ENCODE measurements at places on chromosomes 12 and 14. TPM values are rescaled to one million over a fixed set of nuclear protein-coding genes. Genes with fewer than 3 reads are reported as not detected.

DNA sequence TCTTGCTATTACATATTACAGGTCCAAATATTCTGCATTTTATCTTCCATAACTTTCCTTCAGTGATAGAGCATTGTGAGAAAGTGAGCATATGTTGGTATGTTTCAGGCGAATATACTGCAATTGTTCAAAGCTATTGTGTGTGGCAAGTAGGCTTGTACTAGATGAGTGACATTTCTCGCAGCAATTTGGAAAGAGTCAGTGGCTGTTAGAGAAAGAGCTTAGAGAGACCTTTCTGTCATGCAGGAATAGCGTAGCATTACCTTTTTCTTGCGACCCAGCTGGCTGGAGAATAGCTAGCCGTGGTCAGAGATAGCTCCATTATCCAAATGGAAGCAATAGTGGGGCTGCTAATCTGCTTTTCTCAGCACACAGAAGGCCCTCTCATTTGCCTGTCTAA, 678.5 kb upstream of the FOXG1 start:
- no peak for DNase-seq

DAO gene
- not detected for total RNA-seq

- DNase-seq = peak; percentile 81
These were observed 678 bp downstream of the RPS6KA5 start for GRCh38 chr14:91059576-91060350.

NKX2-1 gene
- total RNA-seq = not detected

DNA sequence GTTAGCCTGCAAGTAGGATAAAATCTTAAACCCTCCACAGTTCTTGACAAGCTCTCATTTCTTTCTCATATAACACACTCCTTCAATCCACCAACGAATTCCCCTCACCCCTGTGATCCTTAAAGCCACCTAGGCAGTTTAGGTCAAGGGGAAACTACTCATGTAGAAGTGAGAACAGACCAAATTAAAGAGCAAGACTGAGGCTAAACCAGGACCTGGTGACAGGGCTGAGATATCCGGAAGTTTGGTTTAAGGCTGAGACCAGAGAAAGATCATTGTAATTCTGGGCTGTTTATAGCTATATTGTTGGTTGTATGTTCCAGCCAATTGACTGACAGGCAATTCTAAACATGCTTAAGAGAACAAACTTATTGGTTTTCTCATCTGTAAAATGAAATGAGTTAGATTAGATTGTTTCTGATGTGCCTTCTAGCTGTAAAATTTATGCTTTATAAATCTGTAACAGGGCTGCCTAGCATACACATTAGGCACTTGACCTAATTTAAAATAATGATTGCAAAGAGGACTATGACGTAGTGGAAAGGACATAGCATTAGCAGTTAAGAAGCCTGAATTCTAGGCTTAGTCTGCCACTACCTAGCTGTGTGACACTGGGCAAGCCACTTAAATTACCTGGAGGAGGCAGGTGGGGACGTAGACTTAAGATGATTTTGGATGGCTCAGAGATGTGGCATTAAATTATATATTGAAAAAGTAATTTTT, 53.9 kb upstream of the PTGR2 start:
- no peak for DNase-seq

GRCh38 chr14:63533474-63533873, 9.7 kb downstream of the PPP2R5E start:
- no peak for DNase-seq

VRTN gene
- total RNA-seq = not detected

BRI3BP gene
- 18.6 TPM for total RNA-seq

DNA sequence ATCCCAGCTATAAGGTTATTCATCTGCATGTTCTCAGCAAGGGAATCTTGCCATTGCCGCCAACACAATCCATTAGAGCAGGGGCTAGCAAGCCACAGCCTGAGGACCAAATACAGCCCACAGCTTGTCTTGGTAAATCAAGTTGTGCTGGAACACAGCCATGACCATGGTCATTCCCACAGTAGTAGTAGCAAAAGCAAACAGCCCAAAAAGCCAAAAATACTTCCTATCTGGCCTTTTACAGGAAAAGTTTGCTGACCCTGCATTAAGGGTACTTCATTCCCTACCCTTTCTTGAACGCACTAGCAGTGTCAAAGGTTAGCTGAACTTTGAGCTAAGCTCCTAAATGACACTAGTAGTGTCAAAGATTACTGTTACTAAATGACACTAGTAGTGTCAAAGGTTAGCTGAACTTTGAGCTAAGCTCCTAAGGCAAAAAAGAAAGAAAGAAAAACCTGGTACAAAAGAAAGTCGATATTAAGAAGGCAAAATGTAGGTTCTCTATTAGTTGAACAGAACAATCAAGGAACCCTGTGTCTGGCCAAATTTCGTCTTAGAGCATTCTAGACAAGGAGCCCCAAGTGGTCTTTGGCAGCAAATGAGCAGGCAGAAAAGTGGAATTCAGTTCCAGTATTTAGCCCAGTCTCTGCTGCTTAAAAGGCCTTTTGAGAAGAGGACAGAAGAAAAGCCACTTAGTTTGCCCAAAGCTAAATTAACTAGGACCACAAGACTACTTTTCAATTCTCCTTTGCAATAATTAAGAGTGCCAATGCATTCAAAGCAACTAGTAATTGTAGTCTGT, 67.7 kb downstream of the NT5DC3 start:
- no peak for DNase-seq

DHRS2 gene
- 3.7 TPM for total RNA-seq
